NCI-H510A treated with DMSO at 0.1 percent for 48 hours (cell line): ENCODE measurements at places on chromosomes 2 and 18.

GRCh38 chr2:133433455-133434451, 134.5 kb downstream of the NCKAP5 start:
- DNase-seq = no peak

- no peak for DNase-seq
Measured at GRCh38 chr2:45731141-45731540, 79.7 kb downstream of the PRKCE start.

DNA sequence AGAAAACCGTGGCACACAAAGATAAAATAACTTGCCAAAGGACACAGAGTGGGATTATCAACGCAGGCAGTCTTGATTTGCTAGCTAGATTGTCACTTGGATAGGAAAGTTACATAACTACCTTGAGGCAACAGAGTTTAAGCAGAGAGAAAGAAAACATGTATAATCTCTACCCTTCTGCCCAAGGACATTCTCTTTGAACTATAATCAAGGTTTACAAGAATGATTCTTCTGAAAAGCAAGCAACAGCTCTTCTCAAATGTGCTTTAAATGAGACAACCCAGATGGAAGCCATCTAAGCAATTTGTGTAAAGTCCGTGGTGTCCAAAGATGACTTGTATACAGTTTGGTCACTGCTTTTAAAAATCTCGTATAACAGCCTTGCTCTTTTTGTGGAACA, 177.4 kb downstream of the CD226 start:
- no peak for DNase-seq

DNA sequence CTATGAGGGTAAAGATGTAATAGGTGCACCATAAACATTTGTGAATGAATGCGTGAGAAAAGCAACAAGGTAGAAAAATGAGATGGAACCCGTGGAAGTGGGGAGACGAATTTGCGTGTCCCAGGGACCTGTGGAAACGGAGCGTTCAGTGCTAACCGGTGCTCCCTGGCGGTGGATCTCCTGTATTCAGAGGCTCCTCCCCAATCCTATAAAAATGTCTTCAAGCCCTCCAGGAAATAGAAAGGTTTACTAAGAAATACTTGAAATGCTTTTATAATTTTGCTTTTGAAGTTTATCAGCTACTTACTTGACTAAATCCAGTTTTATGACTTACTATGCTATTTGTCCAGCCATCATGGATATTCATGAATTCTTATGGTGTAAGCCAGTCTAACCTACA, 62.8 kb upstream of the RBM44 start:
- DNase-seq = no peak

DNA sequence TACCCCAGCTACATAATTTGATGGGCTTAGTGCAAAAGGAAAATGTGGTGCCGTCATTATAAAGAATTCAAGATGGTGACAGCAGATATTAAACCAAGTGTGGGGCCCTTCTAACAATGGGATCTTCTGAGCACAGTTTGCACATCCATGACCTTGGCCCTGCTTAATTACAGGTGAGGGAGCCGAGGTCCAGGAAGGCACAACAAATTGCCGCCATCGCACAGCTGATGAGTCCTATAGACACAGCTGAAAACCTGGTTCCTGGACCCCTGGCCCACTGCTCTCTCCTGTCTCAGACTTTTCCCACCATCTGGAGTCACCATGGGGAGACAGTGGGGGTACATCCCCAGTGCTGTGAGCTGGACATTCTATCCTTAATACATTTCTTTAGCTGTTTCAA, 95.8 kb upstream of the MAP4K3 start:
- no peak for DNase-seq

GRCh38 chr18:57080479-57080878, 66.4 kb upstream of the BOD1L2 start:
- no peak for DNase-seq
